Articular chondrocyte of knee joint (primary cell): ENCODE measurements at places on chromosomes 16 and 17. TPM values are rescaled to one million over a fixed set of nuclear protein-coding genes. Genes with fewer than 3 reads are reported as not detected.

CA5A gene
- total RNA-seq: not detected in 2 replicates

HMOX2 gene
- 29.3 and 34.8 TPM in 2 replicates for total RNA-seq

SERPINF2 gene
- 0.11 and 0.13 TPM in 2 replicates for total RNA-seq

NPIPA2 gene
- 0.22 and 0.52 TPM in 2 replicates for total RNA-seq
